Hindlimb muscle (tissue), 1 donor: ENCODE measurements at places on chromosomes 2 and 18. TPM values are rescaled to one million over a fixed set of nuclear protein-coding genes. Genes with fewer than 3 reads are reported as not detected.

NLRC4 gene
- polyA plus RNA-seq, result 1.1 TPM

EGR4 gene
- polyA plus RNA-seq, result not detected

UGT1A1 gene
- not detected for polyA plus RNA-seq

EXOC6B gene
- polyA plus RNA-seq, result 11.3 TPM

ANO7 gene
- 1.1 TPM for polyA plus RNA-seq

NCK2 gene
- 90.5 TPM for polyA plus RNA-seq

PER2 gene
- polyA plus RNA-seq, result 4.4 TPM

MPP4 gene
- 0.09 TPM for polyA plus RNA-seq

DNAJC5G gene
- polyA plus RNA-seq, result 0.34 TPM

LRRTM4 gene
- 0.89 TPM for polyA plus RNA-seq

NXPH2 gene
- polyA plus RNA-seq, result 13.4 TPM

NAT8 gene
- 0.54 TPM for polyA plus RNA-seq

RAB6C gene
- polyA plus RNA-seq, result 0.48 TPM

SALL3 gene
- polyA plus RNA-seq, result not detected

SIX3 gene
- not detected for polyA plus RNA-seq

DPP10 gene
- polyA plus RNA-seq, result 0.15 TPM

NEURL3 gene
- polyA plus RNA-seq, result 0.22 TPM

NEU4 gene
- polyA plus RNA-seq, result 6.7 TPM

PROKR1 gene
- polyA plus RNA-seq, result 2.1 TPM

SRD5A2 gene
- not detected for polyA plus RNA-seq

LIPG gene
- 4.2 TPM for polyA plus RNA-seq

ZNF519 gene
- polyA plus RNA-seq, result 6.5 TPM

CEP192 gene
- 22.0 TPM for polyA plus RNA-seq

NDUFS1 gene
- 63.0 TPM for polyA plus RNA-seq

NDC80 gene
- polyA plus RNA-seq, result 8.9 TPM

TUBA4B gene
- polyA plus RNA-seq, result 0.31 TPM

CYP1B1 gene
- 1.7 TPM for polyA plus RNA-seq

SERPINB13 gene
- polyA plus RNA-seq, result 0.43 TPM

KLHL41 gene
- polyA plus RNA-seq, result 3,726 TPM

ZSWIM2 gene
- polyA plus RNA-seq, result not detected

ARHGAP28 gene
- polyA plus RNA-seq, result 23.7 TPM

IL1F10 gene
- not detected for polyA plus RNA-seq

MRPS5 gene
- 61.1 TPM for polyA plus RNA-seq
